ENCODE measurements at places on chromosomes 7 and 10.

DNA sequence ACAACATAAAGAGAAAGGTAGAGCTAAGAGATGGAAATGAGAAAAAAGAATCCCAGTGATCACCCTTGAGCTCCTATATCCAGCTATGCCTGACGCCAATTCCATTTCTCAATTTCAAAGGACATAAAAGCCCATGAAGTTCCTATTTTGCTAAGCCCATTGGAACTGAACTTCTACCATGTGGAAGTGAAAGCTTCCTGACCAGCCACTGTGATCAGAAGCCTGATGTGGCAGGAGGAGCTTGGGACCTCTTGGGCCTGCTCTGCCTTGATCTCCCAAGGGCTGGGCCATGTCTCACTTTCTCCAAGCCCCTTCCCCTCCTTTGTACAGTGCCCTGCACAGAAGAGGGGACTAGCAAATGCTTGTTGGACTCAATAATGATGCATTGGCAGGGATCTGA, 52.7 kb downstream of the PRLHR start:
- DNase-seq, result no peak

DNA sequence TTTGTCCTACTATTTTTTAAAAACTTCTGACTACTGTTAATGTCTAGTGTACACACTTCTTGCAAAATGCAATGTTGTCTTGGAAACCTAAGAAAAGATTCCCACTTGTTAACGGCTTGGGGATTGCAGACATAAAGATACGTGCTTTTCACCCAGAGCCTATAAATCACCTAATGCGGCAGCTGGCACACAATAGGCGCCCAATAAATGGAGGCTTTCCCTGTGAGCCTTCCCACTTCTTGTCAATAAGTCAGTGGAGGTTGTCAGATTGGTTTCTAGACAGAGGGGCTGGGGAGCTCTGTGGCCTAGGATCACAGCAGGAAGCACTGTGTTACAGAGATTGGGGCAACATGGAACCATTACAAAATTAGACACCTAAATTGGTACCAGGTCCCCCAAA, 74.7 kb downstream of the VSTM4 start:
- no peak for DNase-seq

- no peak for DNase-seq
These were observed 45.1 kb downstream of the INPP5F start for GRCh38 chr10:119770928-119771327.

GRCh38 chr7:21747806-21748205, 197.9 kb downstream of the CDCA7L start:
- no peak for DNase-seq

DNA sequence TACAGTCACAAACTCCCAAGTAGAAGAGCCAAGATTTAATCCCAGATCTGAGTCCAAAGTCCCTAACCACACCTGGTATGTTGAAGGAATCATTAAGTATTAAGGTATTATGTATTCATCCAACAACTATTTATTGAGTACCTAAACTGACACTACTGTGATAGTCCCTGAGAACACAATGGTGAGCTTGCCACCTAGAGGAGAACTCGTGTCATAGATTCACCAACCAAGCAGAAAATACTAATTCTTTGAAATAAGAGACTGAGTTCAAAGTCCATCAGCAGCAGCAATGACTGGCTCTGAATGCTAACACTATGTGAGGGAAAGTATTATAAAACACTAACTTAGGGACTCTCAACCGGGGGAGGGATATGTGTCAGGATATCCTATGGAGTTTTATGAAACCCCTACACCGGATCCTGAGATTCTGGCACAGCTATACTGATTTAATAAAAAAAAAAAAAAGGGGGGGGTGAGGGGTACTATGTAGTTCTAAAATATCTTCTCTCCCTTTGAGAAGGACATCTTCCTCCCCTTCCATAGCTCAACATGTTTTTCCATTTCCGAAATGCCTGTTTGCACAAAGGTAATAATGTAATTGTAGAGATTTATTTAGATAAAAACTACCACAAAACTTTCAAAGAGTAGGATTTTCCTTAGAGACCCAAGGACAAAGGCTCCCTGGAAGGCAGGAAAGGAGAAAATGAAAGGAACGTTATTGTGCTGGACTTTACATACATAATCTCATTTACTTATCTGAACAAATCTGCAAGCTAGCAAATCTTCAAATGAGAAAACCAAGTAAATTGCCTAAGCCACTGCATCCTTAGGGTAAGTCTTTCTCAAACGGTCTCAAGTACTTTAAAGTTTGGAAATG, 1.6 kb downstream of the NCOA4 start:
- peak; percentile 17 for DNase-seq

DNA sequence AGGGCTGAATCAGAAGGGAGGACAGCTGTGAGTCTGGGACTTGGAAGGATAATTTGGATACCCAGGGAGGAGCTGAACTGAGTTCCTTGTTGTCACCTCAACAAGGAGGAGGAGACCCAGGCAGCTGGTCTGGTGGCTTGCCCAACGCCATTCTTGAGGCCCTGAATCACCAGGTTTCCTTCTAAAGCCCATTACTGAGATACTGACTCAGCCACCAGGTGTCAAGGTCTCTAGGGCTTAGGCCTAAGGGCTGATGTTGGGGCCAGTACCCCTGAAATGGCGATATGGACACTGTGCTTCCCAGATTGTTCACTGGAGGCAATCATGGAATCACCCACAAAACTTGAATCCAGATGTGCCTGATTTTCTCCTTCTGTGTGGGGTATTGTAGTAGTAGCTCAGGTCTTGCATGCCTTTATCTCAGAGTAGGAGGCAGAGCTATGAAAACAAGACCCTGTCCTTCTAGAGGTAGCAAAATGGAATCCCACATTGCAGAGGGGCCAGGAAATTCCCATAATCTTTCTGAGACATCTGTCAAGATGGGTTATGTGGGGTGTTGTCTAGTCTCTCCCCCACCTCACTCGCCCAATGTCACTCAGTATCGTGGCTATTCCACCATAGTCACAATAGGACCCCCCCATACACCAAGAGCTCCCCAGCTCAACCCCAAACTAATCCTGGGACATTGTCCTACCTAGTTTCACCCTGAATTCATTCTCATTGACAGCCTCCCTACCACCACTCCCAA, 1.8 kb upstream of the ATG9B start:
- DNase-seq, result no peak
